ENCODE measurements at places on chromosomes 5 and 9.

- DNase-seq = no peak
Observed at GRCh38 chr9:89454498-89455355, 43.2 kb downstream of the SEMA4D start.

DNA sequence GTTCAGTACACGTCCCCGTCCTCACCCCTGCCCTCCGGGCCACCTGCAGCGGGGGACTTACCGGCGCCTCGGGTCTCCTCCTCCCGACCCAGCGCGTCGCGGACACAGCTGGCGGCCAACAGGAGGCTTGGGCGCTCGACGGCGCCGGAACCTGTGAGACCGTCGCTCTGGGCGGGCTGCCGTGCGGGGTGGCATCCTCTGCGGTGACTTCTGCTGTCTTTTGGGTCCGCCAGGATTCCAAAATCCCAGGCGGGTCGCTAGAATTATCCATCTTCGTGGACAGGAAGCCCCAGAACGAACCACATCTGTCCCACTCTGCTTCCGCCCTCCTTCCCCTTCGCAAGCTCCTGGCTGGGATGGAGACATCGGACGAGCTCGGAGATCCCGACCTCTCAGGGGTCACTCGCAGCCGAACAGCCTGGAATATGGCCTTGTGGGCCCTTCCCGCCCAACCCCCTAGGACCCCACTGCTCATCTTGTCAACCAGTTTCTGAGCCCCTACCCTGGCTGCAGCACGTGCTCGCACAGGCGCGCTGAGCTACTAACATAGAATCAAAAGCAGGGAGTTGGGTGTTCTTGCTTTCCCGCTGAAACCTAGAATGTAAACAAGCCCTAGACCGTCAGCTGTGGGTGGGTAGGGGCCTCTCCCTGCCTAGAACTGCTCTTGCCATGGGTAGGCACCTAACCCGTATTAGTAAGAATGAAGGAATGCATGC is 947 bp upstream of the MARCHF3 start:
- peak; percentile 54 for DNase-seq

GRCh38 chr5:109805472-109805871 is 115.7 kb downstream of the MAN2A1 start:
- no peak for DNase-seq

DNA sequence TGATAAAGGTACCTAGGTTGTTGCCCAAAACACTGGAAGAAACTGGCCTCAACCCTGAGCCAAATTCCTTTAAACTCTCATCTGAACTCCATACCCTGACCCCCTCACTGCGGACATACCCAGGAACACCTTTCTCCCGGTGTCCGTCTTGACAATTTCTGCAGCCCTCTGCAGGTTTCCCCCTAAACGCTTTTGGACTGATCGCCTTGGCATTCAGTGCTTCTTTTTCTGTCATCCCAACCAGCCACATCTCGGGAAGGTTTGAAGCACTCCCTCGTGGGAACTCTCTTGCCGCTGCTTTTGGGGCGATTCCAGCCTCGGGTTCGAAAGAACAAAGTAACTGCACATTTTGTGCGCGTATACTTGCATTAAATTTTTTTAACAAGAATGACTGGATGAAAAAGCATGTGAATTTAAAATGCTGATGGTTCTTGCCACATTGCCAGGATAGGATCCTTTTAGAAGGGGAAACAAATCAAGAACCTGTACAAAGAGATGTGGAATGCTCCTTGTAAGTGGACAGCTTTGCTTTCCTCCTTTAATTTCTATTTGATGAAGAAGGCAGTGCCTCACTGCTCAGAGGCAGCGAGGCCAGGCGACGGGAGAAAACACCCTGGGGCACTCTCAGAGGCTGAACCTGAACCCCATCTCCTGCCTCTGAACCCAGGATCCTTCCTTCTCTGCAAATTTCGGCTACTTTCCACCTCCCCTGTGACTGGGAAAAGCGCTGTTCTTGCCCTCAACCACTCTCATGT is 615 bp downstream of the PSMD5 start:
- DNase-seq = no peak

Data from left ventricle myocardium superior (tissue), 1 donor.